ENCODE measurements at places on chromosomes 4 and X.

GRCh38 chr4:60879135-60879701 lies 320.9 kb upstream of the ADGRL3 start:
- no peak for DNase-seq

DNA sequence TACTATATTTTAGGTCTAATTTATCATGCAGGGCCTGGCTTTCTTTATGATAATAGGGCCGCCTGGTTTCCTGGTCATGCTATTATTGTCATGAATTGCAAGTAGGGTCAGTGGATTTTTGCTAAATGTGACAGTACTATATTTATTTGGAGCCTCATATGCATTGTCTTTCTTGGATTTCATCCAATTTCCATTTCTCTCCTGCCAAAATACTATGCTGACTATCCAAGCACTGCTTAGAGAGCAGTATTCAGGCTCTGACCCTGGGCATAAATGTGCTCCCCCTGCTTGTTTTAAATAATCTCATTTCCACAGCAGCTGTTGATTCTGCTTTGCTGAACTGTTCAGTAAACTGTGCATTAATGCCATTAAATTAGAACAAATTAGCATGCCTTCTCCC lies 269.3 kb downstream of the GPM6A start:
- no peak for DNase-seq

DNA sequence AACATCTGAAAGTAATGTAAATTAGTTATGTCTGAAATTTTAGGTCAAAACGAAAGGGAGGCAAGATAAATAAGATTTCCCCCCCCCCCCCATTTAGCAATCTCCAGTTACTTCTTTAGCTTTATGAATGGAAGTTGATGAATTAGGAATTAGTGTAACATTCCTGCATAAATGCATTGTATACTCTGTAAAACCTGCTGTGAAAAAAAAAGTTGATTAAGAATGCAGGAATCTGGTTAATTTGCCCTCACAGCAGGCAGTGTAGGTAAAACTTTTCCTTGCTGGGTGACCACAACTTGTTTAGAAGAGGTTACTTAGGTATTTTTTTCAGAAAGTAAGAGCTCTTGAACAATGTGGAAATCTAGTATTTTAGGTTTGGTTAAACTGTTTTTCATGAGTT lies 15.3 kb downstream of the LARP7 start:
- no peak for DNase-seq

DNA sequence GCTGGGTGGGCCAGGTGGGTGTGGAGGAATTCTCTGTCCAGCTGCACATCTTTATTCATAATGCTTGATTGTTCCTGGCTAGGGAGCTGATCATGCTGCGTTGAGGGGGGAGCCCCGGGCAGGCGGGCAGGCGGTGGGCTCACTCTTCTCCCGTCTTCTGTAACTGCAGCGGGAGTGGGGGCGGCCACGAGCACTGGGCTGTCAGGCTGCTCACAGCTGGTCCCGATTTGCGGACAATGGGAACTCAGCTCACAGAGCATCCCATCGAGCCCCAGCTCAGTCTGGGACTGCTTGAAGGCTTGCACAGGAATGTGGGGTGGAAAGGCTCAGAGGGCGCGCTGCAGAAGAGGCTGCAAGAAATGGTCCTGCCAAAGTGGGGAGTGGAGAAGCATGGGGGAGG lies 63.8 kb downstream of the EFNB1 start:
- no peak for DNase-seq

DNA sequence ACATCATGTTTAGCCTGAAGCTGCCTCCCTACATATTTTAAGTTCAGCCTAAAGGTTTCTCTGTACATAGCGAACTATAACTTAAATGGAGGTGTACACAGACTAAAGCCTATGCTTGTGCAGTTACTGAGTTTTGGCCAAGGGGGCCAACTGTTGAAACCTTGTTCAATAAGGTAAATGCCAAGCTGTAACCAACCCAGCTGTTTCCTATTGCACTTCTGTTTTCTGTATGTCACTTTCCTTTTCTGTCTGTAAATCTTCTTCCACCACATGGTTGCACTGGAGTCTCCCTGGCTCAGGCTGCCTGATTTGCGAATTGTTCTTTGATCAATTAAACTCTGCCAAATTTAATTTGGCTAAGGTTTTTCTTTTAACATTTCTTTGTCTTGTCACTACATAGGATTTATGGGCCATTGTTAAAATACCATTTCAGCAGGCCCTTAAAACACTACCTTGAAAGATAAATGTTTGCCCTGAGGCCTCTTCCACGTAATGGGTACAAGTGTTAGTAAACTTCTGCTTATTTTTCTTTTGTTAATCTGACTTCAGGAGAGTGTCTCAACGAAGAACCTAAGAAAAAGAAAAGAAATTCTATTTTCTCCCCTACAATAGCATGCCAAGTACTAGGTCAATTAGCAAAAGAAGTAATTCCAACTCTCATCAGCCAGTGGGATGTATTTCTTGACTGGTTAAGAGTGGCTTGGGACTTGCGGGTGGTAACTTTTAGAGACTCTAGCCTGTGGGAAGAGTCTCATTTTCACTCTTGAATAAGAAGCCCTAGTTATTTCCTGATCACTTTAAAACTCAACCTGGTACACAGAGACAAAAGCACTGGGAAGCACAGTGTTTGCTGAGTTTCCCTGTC lies 45.7 kb upstream of the PRSS12 start:
- no peak for DNase-seq

Measured in stimulated activated CD8-positive, alpha-beta memory T cell treated with anti-CD3 and anti-CD28 coated beads, Interleukin-4, amount 100 ng/mL, for 1 hour (primary cell).